ENCODE measurements at places on chromosomes 6 and 20.

DNA sequence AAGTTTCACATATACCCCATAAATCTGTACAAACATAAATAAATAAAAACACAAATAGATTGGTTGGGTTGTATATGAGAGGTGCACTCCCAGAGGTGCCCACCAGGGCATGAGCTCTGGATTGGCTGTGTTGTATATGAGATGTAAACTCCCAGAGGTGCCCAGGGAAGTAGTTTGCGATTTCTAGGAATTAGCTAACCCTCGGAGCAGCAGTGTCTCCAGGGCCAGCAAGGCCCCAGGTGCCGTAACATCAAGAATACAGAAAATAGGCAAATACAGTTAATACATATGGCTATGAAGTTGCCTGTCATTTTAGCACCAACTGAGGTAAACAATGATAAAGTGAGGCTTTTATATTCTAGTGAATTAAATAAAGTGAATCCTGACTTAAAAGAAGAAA lies 5.4 kb upstream of the GINM1 start:
- DNase-seq = no peak

GRCh38 chr20:22700367-22700766 lies 116.0 kb upstream of the FOXA2 start:
- DNase-seq = no peak

GRCh38 chr6:90184334-90185298 lies 112.0 kb downstream of the BACH2 start:
- DNase-seq = no peak

GRCh38 chr6:106082735-106083398 lies 3.3 kb upstream of the PRDM1 start:
- DNase-seq = no peak

- DNase-seq = no peak
Observed at GRCh38 chr6:106849120-106849519, 125.4 kb downstream of the CD24 start.

DNA sequence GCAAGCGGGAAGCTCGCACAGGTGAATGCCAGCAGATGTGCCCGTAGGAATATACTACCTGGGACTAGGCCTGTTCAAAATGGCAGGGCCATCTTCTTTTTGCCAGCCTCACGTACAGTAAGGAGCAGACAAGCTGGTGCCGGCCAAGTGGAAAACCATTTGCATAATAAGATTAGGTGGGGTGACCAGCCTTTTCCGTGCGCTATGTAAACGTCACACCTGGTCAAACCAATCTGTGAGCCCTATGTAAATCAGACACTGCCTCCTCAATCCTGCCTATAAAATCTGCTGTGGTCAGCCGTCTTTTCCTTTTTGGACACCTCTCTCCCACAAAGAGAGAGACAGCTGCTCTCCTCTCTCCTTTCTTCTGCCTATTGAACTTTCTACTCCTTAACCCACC lies 60.8 kb upstream of the TMEM30A start:
- no peak for DNase-seq

DNA sequence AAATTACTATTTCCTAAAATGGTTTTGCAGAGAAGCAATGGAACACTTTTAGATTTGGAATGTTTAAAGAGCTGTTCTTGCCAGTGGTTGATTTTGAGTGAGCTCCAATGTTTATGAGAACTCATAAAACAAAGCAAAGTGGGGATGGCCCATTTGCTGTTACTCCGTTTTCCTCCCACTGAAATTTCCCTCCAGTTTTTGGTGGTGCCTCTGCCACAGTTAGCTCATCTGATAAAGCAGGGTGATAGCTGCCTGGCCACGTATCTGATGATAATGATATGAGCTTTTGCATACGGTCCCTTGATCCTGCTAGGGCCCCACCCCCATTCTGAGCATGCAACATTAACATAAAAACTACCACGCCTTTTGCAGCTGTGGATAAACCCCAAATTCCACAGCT lies 10.4 kb downstream of the CD83 start:
- no peak for DNase-seq

DNA sequence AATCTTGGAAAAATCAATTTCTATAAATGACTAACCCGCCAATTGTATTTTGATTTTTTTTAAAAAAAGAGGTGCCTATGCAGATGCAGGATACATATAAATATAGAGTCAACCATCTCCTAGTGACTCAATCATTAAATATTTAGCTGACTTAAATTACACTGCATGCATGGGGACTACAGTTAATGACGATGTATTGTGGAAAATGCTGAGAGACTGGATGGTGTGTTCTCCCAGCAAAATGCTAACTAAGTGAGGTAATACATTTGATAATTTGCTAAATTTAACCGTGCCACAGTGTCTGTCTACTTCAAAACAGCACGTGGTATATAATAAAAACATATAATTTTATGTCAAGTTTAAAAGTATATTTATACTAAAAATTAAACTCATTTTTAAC lies 341.6 kb downstream of the PRKN start:
- DNase-seq = no peak

GRCh38 chr6:77707603-77708002 lies 54.8 kb downstream of the MEI4 start:
- DNase-seq = no peak
